Hematopoietic multipotent progenitor cell treated with erythropoietin and hydrocortisone succinate and interleukin-3 and kit ligand, for 6 days (in vitro differentiated cells): ENCODE measurements at places on chromosomes 7 and 10.

- peak; percentile 50 for DNase-seq
Measured at GRCh38 chr7:2247141-2247995, 5.3 kb downstream of the NUDT1 start.

- no peak for DNase-seq
Measured at GRCh38 chr7:157278791-157279724, 57.7 kb upstream of the DNAJB6 start.

DNA sequence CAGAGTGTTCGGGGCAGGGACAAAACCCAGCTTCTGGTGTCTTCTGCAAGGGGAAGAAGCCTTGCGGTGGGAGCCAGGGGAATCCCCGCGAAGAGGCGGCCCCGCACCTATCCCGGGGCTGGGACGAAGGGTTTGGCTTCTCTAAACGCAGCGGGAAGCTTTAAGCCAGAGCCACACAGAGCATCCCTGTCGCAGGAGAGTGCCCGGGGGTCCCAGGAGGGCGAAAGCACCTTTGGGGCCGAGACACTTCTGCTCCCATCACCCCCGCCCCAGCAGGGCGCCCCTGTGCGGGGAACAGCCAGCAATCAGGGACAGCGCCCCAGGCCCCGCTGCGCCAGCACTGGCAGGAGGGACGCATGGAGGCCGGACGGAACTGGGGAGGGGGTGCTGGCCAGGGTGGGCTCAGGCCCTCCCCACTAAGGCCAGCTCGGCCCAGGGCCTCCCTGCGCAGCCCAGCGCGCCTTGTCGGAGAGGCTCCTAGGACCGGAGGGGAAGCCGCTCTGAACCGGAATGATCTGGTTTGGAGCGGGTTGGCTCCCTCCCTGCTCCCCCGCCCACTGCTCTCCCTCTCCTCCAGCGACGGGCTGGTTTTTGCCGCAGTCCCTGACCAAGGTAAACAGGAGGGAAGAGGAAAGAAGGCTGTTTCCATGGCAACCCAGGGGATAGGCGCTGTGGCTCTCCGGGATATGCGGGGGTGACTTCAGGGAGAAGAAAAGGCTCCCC, 63.9 kb downstream of the TMEM209 start:
- peak; percentile 80 for DNase-seq

- DNase-seq = no peak
Measured at GRCh38 chr10:88297103-88297502, 286.0 kb downstream of the RNLS start.

DNA sequence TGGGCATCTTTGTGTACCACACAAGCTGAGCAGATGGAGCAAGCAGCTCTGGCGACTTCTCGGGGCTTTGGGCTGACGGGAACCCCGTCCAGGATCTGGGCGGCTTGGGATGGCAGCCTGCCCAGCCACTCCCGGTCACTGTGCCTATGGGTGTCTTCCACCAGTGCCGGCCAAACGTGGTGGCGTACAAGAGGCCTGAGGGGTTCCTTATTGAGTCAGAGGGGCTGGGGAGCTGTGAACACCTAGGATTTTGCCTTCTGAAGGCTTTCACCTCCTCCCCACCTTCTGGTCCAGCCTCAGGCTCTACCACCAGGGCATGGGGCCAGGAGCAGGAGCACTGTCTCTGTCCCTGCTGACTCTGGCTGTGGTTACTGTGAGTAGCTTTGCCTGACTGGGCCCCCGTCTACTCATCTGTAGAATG, 71.8 kb upstream of the PPIF start:
- no peak for DNase-seq

- DNase-seq = peak; percentile 62
Measured at GRCh38 chr10:80684259-80684658, 146.6 kb downstream of the SH2D4B start.

DNA sequence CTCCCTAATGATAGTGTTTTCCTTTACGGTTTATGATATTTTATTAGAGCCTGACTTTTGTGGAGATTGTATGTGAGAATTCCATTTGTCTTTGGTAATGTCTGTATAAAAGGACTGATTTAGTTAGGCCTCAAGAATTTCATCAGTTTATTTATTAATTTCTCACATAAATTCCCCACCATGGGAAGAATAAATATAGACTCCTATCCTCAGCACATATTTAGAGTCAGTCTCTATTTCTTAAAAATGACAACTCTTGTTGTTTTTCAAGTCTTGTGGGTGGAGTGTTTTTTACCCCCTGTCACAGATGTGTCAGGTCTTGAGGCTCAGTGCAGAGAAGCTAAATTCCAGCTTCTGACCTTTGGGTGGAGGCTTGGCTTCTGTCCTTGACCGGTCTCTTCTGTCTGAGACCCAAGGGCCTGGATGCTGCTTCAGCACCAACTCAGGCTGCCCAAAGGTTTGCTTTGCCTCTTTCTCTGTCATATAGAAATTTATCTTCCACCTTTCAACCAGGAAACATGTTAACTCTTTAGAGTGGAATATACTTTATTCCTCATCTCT, 117.3 kb upstream of the INHBA start:
- DNase-seq = no peak

DNA sequence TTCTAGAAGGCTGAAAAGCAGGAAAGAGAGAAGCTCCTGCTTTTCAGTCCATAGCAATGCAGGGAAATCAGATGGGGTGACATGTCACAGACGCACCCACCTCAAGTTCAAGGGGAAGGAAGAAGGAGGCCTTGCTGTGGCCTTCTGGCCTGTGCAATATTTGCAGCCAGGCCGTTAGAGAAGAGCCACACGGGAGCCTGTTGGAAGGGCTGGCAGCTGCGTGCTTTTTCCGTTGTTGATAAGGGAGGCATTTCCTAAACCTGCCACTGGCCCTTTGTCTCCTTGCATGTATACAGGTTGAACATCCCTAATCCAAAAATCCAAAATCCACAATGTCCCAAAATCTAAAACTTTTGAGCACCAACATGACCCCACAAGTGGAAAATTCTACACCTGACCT, 492.5 kb upstream of the ZMIZ1 start:
- DNase-seq = peak; percentile 12
